Activated CD4-positive, alpha-beta T cell treated with anti-CD3 and anti-CD28 coated beads for 24 hours (primary cell): ENCODE measurements at places on chromosomes 1 and 21.

- DNase-seq = no peak
Measured at GRCh38 chr1:175383239-175383638, 190.7 kb upstream of the KIAA0040 start.

DNA sequence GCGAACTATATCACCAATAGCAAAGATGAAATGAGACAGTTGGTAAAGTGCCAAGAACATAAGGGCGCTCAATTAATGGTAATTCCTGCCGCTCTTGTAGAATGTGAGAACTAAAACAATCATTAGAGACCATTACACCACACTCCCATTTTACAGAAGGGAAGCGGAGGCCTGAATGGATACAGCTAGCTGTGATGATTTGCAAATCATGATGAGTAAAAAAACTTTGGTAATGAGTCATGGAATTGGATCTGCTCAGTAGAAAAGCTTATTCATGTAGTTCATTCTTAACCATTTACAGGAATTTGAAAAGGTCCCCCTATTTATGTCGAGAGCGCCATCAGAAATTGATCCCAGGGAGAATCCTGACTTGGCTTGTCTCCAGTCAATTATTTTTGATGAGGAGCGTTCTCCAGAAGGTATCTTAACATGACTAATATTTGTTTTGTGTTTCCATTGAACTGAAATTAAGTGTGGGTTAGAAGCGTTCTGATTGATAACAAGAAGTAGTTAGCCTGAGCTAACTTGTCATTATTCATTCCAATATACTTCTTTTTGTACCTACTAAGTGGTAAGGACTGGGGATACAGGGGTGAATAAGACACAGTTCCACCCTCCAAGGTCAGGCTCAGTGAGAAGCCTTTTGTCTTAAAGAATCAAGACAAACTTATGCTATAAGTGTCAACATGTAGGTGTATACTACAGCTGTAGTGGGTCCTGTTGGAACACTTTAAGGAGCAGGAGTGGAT, 812 bp downstream of the TTC4 start:
- no peak for DNase-seq

- DNase-seq = no peak
Measured at GRCh38 chr1:119987112-119987511, 82.3 kb downstream of the NOTCH2 start.

- no peak for DNase-seq
Measured at GRCh38 chr1:7589080-7589735, 181.9 kb upstream of the VAMP3 start.

DNA sequence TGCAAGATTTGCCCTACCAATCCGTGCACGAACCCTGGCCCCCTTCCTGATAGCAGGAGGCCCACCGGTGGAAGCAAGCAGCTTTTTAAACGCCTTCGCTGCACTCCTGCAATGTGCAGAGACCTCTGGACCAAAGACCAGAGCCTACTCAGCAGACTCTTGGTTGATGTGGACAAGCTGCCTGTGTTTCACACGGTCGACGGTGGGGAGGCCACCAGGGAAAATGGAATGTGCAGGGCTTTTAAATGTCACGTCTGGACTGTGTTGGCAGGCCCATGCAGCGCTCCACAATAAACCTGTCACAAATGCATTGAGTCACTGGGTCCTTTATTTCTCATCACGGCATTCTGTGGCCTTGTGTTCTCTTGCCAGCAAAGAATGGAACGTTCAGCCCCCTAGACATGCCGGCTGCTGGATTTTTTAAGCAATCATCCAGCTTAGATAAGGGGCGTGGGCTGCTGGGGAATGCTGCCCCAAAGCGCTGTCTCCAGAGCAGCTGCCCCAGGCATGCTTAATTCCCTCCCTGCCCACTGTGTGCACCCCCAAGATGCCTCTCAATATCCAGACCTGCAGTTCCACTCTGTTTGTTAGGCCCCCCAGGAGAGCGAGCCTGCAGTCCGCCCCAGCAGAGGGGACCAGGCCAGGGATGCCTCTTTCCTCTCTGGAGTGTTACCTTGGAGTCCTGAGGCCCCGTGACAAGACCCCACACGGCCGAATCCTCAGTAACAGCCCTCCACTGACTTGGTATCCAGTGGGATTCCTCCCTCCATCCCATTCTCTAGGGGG, 71.3 kb downstream of the ATP5PO start:
- no peak for DNase-seq

- DNase-seq = no peak
Measured at GRCh38 chr1:168483539-168483938, 60.3 kb downstream of the XCL2 start.

DNA sequence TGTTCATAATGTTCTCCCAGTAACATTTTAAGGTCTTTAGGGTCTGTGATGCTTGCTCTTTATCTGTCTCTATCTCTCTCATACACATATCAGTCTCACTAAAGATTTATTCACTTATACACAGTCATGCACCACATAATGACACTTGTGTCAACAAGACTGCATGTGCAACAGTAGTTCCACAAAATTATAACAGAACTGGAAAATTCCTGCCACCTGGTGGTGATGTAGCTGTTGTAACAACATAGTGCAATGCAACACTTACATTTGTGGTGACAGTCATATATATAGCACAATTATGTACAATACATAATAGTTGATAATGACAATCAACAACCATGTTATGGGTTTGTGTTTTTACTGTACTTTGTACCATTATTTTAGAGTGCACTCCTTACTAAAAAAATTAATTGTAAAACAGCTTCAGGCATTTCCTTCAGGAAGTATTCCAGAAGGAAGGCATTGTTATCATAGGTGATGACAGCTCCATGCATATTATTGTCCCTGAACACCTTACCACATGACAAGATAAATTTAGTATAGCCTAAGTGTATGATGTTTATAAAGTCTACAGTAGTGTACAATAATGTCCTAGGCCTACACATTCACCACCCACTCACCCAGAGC, 8.1 kb downstream of the TDRD5 start:
- DNase-seq = no peak
